ENCODE measurements at places on chromosomes 7 and 10.

DNA sequence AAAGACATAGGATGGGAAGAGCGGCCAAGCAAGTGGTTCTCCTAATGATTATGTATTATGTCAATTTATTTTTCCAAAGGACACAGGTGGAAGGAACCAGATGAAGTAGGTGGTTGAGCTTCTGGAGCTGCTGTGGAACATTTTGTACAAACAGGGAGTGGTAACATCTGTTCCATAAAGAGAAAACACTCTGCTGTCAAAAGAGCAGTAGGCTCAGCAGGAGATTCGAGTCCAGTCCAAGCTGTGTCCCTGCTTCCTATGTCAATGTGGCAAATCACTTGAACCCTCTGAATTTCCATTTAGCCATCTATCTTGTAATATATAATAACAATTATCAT lies 448.0 kb upstream of the ANKRD30A start:
- DNase-seq = no peak

DNA sequence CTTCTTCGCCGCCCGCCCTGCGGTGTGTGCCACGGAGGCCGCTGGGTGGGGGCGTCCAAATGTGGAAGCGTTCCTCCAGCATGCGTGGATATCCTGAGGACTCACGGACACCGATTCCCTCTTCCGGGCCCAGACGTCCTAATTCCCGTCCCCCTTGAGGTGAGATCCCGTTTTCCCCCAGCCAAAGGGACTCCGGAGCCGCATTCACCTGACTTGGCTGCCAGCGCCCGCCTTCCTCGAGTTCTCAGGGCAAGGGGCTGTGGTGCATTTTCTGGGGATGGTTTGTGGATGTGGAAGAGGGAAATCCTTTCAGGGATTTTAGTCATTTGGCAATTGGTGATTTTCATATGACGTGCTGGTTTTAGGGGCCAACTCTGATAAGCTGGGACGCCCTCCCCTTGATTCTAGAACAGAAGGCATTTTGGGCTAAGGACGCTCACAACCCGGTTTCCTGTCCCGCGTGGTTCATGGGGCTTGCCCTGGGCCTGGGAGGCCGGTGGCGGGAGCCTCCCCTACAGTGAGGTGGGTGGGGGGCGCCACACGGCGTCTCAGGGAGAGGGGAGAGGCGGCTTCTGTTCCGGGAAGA lies 165.4 kb downstream of the ACTR3B start:
- DNase-seq = no peak

- DNase-seq = peak; percentile 88
Measured at GRCh38 chr7:29457565-29458011, 106.0 kb upstream of the PRR15 start.

GRCh38 chr10:97608991-97609561 lies 19.6 kb downstream of the C10orf62 start:
- no peak for DNase-seq

DNA sequence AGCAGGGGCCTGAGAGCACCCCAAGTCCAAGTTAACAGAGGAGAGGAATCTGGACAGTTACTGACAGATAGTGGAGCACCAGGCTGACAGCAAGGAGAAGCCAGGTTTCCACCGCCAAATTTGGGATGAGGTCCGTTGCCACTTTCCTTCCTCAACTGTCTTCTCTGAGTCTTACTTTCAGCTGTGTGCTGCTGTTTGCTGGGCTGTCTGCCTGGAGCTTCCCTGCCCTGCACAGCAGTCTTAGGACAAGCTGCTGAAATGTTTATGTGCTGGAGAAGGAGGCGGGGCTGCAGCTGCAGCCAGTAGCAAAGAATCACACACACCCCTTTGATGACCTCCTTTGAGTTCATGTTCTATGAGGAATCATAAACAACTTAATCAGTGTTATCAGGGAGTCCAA lies 17.4 kb upstream of the CYP3A7 start:
- peak; percentile 6 for DNase-seq

GRCh38 chr7:46360811-46361210 lies 439.7 kb upstream of the IGFBP3 start:
- no peak for DNase-seq

DNA sequence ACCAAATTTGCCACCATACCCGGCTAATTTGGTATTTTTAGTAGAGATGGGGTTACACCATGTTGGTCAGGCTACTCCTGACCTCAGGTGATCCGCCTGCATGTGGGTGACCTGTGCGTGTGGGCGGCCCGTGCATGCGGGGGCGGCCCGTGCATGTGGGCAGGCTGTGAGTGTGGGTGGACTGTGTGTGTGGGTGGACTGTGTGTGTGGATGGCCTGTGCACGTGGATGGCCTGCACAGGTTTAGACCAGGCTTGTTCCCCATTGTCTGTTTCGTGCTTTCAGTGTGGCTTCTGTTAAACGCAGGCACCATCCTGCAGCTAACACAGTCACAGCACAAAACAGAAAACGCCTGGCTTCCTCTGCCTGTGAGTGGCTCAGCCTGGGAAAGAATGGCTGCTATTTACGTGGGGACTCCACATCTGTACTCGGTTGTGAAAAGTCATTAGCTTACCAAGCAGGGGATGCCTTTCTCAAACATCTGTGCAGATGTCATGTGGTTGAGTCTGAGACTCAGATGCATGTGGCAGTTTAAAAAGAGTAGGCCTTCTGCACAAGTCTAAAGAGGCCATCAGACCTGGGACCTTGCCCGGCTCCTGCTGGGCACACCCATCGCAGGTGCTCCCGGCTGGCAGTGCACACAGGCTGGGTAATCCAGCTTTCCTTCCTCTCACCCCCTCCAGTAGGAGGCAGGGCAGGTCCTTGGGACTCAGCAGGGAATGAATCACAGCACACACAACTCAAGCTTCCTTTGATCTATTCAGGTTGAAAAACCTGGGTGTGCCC lies 91.6 kb downstream of the COBL start:
- DNase-seq = no peak

DNA sequence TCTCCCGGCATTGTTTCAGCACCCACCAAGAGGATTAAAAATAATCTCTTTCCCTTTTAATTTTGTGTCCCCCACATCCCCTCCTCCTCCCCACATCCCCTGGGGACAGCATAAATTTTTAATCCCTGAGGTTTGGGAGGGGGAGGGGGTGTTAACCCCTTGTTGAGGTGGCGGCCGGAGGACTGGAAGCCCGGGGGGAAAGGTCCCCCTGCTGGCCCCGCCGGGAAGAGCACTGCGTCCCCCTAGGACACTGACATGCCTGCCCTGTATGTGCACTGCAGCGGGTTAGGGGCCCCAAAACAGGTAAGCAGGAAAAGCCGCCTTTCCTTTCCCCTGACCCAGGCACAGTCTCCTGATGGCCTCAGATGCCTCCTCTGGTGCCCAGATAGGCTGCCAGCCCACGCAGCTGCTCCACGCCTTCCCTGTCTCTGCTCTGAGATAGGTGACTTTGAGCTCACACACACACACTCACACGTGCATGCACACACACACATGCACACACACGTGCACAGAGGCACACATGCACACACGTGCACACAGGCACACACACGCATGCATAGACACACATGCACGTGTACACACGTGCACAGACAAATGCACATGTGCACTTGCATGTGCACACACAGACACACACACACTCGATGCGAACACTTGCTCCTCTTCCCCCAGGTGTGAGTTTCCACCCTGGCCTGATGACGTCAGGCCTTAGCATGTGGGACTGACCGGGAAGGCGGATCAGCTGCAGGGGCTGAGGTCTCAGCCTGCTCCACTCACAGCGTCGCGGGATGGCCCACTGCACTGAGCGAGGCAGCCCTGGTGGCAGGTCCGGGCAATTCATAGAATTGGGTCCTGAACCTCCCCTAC lies 12.3 kb downstream of the CNPY1 start:
- peak; percentile 13 for DNase-seq

- peak; percentile 78 for DNase-seq
Measured at GRCh38 chr10:103895411-103896186, 22.4 kb downstream of the STN1 start.

DNA sequence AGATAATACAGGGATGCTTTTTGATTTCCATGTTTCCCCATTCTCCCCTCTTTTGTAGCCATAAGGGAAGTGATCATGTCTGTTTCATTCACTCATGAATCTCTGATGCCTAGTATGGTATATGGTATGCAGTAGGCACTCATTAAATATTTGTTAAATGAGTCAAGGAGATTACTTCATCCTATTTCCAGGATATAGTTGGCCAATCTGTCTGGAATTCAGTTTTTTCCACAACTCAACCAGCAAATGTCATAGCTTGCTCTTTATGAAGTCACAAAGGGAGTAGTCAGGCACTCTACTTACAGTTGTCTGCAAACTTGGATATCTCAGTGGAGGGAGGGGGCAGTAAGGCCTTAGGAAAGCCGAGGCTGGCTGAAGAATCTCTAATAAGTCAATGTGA lies 853.6 kb downstream of the LRMDA start:
- DNase-seq = peak; percentile 93

DNA sequence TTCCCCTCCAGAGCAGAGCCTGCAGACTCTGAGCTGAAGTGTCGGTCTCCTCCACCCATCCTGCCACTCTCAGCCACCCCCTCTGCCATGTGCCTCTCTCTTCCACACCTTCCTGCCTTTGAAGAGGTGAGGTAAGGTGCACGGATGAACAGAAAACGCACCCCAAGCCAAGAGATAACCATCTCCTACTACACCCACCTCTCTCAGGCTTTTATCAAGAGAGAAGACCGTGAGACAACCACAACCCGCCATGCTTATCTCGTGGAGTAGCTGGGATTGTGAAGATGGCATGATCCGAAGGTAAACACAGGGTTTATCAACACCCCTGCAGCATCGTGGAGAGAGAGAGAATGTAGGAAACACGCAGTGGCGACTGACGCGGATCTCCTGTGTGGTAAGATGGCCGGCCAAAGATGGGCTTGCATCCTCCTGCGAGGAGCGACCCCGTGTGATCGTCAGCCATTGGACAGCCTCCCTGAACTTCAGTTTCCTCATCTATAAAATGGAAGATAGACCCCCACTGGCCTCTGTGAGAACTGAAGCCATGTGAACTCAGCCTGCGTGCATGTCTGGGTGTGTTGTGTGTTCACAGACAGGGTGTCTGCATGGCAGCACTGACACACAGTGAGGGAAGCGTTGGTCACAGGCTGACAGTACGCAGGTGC lies 219.0 kb downstream of the DIP2C start:
- no peak for DNase-seq

- DNase-seq = no peak
Measured at GRCh38 chr7:44333911-44334733, 8.7 kb upstream of the CAMK2B start.

- DNase-seq = peak; percentile 40
Measured at GRCh38 chr7:139889186-139889871, 60.3 kb downstream of the TBXAS1 start.

DNA sequence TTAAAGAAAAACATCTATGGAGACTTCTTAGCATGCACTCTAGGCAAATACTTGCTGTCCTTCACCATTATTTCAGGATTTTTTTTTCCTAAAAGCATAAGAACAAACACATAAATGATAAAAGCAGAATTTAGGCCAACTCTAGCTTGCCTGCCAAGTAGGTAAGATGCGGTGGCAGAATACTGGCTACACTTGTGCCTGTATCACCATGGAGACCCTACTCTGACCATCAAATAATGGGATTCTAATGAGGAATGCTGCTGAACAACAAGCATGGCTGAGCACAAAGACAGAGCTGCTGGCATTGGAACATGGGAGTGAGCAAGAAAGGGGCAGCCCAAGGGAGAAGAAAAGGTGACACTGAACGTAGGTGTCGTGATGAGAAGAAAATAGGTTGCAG lies 18.5 kb upstream of the TAS2R40 start:
- DNase-seq = no peak

Measured in EH (cell line).